AG09309 (cell line): ENCODE measurements at places on chromosomes 3 and 15.

- DNase-seq = no peak
These were observed 319.2 kb downstream of the ZNF621 start for GRCh38 chr3:40843851-40844548.

DNA sequence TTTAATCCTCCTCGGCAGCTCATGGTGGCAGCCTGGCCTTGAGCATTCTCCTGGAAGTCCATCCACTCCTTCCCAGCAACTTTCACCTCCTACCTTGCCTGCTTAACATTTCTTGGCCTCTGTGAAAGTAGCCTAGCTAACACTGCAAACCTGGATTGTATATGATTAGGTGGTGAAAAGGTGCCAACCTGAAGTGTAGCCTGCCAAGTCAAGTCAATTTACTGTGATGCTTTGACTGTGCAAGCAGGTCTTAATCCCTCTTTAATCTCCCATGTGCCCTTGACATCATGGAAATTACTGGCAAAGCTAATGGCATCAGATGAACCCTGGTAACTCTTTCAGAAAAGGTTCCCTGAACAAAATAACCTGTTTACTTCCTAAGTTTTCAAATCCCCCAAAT is 169.7 kb upstream of the NR2F2 start:
- DNase-seq = no peak

DNA sequence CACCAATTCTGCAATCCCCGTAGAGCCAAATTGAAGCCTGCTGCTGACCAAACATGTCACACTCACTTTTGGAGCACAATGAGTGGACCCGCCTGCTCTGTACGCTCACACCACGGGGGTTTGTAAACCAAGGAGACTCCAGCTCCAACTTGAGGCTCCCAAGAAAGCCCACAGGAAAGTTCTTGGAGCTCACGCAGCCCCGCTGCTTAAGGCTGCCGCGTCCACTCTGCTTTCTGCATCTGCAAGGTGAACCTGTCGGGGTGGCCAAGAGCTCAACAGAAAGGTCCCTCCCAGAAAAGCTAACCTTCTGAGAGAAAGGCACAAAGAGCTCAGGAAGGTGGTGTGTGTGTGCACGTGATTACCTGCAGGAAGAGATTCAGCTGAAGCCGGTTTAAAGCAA is 94.9 kb downstream of the PCSK6 start:
- DNase-seq = no peak

- no peak for DNase-seq
These were observed 89.5 kb downstream of the EOMES start for GRCh38 chr3:27632431-27633223.

DNA sequence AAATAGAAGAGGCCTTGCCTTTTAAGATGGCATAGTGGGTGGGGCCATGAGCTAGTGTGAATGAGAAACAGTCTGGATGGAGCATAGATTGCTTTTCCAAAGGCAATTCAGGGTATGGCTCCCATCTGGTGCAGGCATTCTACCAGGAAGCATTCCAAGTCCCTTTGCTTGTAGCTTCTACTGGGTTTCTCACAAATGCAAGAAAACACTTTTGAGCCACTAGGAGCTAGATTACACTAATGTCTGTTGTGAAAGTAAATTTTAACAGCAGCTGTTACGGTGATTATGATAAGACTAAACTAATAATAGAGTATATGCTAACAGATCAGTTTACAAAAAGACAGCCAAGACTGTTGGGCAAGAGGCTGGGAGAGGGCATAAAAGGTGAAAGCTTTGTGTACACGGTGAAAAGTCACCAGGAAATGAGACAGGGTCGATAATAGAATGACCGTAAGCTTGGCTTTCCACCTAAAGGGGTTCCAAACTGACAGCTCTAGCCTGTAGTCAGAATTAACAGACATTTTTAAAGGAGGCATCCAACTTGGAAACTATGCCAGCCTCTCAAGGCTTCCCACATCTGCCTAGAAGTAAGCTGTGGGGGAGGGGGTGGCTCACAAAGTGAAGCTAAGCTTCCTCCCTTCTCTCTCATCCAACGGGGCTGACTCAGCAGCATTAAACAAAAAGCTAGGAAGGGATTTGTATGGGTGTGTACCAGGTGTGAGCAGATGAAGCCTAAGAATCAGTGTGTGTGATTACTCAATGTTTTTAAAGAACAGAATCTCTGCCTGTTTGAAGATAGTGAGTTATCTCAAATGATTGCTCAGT is 61.1 kb upstream of the GPD1L start:
- peak; percentile 41 for DNase-seq

GRCh38 chr3:143036557-143036956 is 35.2 kb downstream of the U2SURP start:
- DNase-seq = no peak

DNA sequence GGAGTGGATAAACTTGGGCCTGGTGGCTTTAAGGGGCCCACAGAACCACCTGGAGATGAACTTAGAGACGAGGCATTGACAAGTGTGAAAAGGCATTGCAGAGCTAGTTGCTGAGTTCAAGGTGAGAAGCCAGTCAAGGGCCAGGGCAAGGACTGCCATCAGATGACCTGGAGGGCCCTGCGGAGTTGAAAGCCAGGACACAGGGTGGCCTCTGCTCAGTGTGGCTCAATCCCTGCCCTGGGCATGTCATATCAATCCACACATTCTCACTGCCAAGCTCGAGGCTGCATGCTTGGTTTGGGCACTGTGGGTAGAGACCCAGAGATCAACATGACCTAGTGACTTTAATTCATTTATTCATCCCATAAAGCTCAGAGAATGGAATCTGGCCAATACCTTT is 9.2 kb downstream of the PAQR5 start:
- DNase-seq = no peak
